ENCODE measurements at places on chromosomes 16 and 17.

- DNase-seq = no peak
Measured at GRCh38 chr16:57383276-57384247, 11.3 kb downstream of the CX3CL1 start.

GRCh38 chr17:1764284-1764683 lies 2.4 kb downstream of the SERPINF1 start:
- peak; percentile 38 for DNase-seq

DNA sequence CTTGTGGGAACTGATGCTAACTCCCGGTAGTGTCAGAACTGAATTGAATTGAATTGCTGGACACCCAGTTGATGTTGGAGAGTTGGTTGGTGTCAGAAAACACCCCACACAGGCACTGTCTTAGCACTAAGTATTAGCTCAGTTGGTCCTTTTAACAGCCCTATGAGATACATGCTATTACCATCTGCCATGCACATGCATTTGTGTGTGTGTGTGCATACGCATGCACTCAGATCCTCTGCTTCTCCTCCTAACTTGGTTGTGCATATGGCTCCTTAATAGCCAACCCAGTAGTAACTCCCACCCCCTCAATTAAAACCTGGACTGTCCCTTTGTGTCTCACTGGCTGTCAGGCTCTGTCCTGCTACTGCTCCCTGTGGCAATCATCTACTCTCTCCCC lies 32.3 kb upstream of the DYNLL2 start:
- no peak for DNase-seq

DNA sequence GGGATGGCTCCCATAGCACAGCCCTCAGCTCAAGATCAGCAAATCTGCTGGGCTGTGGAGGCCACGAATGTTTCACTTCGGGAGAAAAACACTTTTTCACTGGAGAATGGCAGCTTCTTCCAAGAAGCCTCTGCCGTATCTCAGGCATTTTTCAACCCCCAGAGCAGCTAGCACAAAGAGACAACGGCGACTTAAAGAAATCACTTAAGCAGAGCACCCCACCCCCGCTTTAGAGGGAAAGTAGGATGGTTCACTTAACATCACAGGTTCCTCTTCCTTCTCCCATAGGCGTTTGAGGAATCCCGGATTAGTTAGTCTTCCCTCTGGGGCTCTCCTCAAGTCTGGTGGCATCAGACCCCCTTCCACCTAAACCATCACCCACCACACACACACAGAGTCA lies 27.6 kb downstream of the CYB561 start:
- no peak for DNase-seq

DNA sequence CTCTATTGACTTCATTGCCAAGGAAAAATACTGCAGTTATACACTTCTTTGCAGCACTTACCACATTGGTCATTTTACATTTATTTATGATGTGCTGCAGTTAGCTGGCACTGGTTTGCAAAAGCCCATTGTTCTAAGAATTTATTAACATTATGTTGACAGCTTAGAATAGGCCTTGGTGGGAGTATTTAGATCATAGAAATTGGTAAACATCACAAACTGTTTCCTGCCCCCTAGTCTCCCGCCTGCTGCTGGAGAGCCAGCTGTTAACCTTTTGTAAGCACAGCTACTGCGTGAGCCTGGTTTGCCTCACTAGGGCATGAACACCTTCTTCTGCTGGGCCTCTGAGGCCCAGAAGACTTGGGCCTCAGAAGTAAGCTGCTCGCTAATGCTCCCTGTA lies 651.4 kb upstream of the GOT2 start:
- no peak for DNase-seq

DNA sequence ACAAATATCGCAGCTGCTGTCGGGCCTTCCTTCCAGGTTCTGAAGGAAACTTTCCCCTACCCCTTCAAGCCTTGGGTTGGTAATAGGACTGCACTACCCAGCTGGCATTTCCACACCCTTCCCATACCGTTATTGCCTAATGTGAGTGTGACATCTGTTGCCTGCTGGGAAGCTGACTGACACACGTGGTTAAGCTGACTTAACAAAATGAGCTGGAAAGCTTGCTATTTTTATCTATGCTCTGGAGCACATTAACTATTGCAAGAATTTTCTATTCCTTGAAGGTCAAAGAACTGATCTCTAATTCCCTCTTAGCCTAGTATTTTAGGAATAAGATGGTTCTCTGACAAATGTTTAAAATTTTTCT lies 79.5 kb downstream of the PMP22 start:
- no peak for DNase-seq

- DNase-seq = no peak
Measured at GRCh38 chr16:66953462-66954096, 7.5 kb upstream of the CES3 start.

- DNase-seq = no peak
Measured at GRCh38 chr17:3904501-3904900, 11.6 kb upstream of the CAMKK1 start.

- no peak for DNase-seq
Measured at GRCh38 chr17:81656835-81657234, 493 bp upstream of the PDE6G start.

- DNase-seq = peak; percentile 32
Measured at GRCh38 chr16:30748634-30749445, 615 bp downstream of the PHKG2 start.

DNA sequence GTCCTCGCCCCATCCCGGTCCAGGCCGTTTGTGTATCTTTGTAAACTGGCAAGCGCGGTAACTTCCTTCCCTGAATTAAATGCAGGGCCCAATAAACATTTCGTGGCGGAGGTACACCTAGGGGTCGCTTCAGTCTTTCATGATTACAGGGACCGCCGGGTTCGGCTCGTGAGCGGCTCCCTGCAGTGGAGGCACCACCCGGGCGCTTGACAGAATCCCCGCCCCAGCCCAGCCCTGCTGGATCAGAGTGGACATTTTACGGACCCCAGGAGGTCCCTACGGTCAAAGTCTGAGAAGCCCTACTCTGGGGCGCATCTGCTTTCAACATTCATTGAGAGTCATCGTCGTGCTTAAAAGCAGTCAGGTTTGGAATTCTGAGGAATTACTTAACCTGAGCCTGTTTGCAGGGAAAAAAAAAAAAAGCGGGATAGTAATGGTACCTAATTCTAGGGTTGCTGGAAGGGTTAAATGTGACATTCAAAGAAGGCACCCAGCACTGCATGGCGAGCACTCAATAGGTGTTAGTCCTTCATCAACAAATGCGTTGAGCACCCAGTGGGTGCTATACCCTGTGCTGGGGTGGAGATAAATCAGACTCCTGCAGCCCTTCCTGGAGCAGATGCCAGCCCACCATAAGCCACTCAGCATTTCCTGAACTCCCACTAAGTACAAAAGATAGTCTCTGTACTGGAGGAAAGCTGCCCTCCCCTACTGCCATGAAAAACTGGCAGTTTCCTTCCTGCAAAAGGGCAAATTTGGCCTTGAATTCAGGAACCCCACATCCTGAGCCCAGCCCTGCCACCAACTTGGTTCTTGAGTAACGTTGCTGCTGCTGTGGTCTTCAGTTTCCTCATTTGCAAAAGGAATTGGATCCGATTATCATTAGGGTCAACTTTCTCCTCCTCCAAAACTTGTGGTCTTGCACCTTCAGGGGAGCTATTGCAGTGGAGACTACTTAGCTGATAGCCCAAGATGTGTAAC lies 658 bp upstream of the DUSP3 start:
- peak; percentile 17 for DNase-seq
